ENCODE measurements at places on chromosomes 4 and X. TPM values are rescaled to one million over a fixed set of nuclear protein-coding genes. Genes with fewer than 3 reads are reported as not detected.

DNA sequence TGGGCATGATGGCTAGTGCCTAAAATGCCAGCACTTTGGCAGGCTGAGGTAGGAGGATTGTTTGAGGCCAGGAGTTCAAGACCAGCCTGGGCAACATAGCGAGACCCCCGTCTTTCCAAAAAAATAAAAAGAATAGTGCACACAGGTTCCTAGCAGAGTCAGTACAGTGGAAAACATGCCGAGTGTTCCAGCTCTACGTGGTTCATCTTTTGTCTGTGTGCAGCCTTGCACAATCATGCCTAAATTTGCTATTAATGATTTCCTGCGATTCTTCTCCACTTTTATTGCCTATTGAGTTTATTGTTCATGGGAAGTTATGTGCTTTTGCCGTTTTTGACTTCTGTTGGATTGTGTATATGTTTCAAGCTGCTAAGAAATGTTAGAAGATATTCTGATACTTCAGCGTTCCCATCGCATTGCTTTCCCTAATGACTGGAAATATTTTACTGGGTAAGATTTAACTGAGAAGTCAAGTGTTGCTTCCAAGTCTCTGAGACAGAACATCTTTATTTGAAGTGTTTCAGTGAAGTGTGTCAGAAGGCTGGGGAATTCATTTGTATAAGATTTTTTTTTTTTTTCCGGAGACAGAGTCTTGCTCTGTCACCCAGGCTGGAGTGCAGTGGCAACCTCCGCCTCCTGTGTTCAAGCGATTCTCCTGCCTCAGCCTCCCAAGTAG is 11.3 kb downstream of the DOCK11 start:
- DNase-seq: no peak

The SOD3 gene
- not detected for total RNA-seq

The IGSF1 gene
- not detected for total RNA-seq

DNA sequence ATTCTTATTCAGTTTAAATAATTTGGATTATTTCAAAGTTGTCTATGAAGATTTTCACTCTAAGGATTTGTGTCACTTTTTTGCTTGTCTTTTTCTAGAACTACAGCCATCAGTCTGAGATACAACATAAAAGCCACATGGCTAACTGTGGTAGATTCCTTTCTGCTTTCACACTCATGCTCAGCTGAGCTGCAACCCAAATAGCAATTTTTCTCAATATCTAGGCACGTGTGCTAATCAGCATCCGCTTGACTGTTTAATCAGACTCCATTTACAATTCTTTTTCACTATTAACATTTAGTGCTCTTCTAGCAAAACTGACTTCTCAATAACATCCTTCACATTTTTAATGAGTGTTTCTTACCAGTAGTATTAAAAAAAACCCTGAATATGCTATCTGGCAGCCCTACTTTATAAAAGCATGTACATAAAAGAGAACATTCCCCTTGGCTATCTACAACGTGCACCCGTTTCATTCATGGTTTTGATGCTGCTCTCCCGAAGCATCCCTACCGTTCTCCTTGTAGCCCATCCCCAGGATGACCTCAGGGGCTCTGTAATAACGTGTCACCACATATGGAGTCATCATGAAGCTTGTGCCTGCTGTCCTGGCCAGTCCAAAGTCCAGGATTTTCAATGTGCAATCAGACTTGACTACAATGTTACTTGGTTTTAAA is 259.2 kb downstream of the MAPK10 start:
- DNase-seq: no peak

DNA sequence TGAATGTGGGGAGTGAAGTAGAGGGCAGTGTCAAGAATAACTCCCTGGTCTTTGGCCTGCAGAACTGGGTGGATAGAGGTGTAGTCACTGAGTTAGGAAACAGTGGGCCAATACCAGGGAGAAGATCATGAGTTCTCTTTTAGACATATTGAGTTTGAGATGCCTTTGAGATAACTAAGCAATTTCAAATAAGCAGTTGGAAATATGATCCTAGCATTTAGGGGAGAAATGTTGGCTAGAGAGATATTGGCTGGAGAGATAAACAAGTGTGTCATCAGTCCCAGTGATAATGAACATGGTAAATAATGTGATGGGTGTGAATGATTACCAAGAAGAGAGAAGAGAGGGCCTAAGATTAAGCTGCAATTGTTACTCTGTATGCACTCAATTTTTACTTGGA is 95.3 kb upstream of the HPRT1 start:
- no peak for DNase-seq

The SPARCL1 gene
- not detected for total RNA-seq

The C4orf36 gene
- 0.32 TPM for total RNA-seq

The CA5B gene
- total RNA-seq: 1.1 TPM

The SLC6A14 gene
- not detected for total RNA-seq

DNA sequence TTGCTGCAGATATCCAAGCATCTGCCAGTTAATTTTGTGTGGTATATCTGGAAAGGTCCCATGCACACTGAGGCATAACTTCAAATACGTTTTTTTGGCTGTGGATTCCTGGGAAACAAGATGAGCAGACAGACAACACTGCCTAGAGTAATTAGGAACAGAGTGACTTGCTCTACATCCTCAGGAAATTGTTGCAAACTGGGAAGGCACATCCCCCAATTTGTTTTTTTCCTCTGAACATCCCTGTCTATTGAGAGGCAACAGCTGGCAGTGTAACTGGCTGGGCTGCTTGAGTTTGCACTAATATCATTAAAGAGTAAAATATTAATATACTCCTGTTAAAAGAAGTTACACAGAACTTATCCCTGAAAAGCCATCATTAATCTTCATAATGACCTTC is 207.7 kb upstream of the SLIT2 start:
- no peak for DNase-seq

DNA sequence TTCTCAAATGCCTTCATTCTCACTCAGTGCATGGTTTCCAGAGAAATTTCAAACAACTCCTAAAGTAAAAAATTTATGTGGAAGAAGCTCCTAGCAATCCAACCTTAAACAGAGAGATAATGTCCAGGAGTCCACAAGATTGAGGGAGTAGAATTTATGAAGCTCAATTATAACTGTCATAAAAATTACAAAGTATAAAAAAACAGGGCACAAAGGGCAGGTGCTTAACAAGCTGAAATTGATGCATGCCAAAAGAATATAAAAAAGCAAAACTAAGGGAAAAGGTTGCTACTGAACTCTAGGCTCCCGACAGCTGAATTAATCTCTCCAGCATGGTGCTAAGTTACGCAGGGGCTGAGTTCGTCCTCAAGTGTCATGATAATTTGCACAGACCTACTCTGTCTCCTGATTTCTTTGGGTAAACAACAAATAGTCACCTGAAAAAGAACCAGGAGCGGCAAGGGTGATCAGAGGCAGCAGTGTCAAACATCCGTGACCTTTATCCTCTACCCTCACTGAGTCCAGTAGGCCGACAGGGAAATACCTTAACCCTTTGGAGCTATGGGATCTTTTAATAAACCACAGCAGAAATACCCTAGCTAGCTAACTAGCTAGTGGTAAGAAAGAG is 47.2 kb upstream of the RELL1 start:
- no peak for DNase-seq

GRCh38 chr4:96092151-96092705 is 252.3 kb downstream of the PDHA2 start:
- no peak for DNase-seq

DNA sequence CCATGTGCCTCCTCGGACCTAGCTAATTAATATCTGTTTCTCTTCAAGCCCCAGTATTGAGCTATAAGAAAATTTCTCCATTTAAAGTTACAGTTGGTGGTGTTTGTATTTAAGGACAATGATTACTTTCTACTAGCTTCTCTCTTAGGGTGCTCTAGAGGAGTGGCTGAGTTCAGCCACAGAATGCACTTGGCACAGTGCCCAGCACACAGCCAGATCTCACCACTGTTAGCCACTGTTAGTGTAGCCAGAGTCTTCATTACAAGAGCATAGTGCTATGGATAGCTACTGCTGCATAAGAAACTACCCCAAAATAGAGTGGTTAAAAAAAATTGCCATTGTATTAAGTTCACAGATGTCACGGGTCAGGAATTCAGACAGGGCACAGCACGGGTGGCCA is 421.3 kb downstream of the BCOR start:
- no peak for DNase-seq

DNA sequence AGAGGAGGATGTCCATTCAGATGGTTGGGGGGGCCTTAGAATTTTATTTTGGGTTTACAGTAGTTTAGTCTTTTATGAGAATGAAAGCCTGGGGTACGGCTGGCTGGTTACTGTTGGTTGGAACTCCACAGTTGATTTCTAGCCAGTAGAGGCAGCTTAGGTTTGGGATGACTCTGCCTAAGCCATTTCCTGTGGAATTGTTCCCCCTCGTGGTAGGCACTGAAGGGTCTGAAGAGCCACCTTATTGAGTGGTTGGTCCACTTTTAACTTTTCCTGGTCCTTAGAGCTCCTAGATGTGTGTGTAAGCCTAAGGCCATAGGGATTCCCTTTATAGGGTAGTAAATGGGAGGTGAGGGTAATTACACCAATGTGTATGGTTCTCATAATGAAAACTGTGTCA is 19.7 kb downstream of the SPIN3 start:
- DNase-seq: no peak
